DMS 273 treated with DMSO at 0.1 percent for 48 hours (cell line): ENCODE measurements at places on chromosomes 16 and 17.

- peak; percentile 84 for DNase-seq
Observed at GRCh38 chr17:27384261-27384701, 72.0 kb upstream of the KSR1 start.

DNA sequence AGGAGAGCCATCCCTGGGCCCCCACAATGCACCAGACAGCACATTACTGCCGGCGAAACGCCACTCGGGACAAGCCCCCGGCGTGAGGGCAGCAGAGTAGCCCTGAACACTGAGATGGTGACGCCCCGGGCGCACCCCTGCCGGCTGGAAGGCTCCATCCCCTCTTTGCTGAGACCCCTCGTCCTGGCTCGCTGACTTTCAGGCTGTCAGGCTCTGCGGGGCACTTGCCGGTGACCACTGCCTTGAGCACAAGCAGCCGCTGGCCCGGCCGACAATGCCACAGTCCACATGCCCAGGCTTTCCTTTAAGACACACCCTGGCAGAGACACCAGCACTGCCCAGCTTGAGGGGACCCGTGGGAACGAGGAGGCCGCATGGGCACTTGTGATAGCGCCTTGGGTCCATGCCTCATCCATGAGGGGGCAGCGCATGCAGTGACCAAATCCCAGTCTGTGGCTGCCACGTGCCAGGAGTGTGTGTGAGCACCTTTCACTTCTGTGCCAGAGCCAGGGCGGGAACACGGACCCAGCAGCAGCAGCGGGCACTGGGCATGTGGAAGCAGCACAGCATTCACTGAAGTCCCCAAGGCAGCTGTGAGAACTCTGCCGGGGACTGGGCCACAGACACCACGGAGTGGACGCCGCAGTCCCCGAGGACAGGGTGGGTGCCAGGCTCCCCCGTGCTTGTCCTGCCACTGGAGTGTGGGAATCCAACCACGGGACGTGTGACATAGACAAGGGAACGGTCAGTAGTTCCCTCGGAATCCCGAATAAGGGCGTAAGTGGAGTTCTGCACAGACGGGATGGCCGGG is 24.5 kb downstream of the NDUFAF8 start:
- DNase-seq: no peak

- DNase-seq: no peak
Observed at GRCh38 chr17:14058051-14058450, 11.3 kb upstream of the COX10 start.

GRCh38 chr17:45676695-45677094 is 107.4 kb upstream of the CRHR1 start:
- DNase-seq: no peak

DNA sequence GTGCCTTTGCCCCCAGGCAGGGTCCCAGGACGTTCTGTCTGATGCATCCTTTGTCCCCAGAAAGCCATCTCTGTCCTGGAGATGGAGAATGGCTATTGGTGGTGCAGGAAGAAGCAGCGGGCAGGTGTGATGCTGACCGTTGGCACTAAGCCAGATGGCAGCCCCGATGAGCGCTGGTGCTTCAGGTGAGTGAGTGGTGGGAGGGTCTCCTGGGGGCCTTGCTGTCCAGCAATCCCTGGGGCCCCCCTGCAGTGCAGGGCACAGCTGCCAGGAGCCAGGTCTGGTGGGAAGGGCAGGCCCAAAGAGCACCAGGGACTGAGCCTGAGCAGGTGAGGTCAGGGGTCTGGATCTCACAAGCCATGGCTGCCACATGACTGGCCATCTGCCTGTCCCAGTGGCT is 18.1 kb downstream of the TRPV2 start:
- no peak for DNase-seq

- no peak for DNase-seq
Observed at GRCh38 chr16:31215287-31216162, 1.4 kb downstream of the PYDC1 start.
